ENCODE measurements at places on chromosomes 1 and 21.
A peak's percentile ranks its signal among the peaks of the same experiment; 100 is the strongest.

- DNase-seq = no peak
These were observed 89.4 kb downstream of the ABCA4 start for GRCh38 chr1:94031591-94031990.

GRCh38 chr1:200015811-200016210 is 11.7 kb upstream of the NR5A2 start:
- no peak for DNase-seq

GRCh38 chr1:172498857-172499256 is 34.1 kb upstream of the SUCO start:
- DNase-seq = no peak

DNA sequence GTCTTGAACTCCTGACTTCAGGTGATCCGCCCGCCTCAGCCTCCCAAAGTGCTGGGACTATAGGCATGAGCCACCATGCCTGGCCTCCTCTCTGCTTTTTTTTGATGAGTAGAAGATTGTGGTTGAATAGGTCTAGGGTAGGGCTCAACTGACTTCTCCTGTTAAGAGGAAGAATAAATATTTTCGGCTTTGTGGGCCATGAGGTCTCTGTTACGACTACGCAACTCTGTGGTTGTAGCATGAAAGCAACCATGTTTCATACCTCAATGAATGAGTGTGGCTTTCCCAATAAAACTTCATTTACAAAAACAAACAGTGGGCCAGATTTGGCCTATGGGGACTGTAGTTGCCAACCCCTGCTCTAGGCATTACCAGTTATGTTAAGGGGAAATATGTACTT is 67.8 kb downstream of the NID1 start:
- no peak for DNase-seq

DNA sequence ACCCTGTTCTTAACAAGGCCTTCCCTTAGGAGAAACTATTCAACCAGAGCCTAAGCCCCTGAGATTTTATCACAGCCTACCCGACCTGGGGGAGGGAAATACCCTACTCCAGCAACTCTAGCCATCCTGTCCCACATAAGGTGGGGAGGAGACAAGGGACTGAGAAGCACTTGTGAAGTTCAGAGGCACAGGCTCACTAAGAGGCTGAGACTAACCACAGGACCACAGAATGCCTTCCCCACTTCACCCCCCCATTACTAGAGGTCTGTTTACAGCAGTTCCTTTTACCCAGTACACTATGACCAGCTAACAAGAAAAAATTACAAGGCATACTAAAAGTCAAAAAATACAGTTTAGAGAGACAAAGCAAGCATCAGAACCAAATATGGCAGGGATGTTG is 86.8 kb downstream of the TEX35 start:
- no peak for DNase-seq

DNA sequence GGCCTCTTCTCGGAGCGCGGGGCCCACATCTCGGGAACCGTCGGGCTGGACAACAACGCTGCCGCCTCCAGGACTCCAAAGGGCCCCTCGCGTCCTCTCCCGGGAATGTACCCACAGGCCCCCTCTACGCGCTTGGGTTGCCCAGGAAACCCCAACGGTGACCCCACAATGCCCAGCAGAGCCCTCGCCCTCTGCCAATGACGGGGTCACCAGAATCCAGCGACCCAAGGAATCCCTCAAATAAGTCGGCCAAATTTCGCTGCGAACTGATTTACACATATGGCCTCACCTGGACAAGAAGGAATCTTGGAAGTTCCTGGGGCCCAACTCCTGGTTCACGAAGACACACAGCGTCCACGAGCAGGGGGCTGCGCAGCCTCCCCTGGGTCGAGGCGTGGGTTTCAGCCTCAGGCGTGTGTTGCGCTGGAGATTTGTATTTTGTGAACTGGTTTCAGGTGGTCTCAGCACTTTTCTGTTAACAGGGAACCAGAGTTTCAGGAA is 78.1 kb downstream of the DESI2 start:
- DNase-seq = peak; percentile 33

GRCh38 chr1:65881067-65881594 is 88.4 kb downstream of the PDE4B start:
- no peak for DNase-seq

DNA sequence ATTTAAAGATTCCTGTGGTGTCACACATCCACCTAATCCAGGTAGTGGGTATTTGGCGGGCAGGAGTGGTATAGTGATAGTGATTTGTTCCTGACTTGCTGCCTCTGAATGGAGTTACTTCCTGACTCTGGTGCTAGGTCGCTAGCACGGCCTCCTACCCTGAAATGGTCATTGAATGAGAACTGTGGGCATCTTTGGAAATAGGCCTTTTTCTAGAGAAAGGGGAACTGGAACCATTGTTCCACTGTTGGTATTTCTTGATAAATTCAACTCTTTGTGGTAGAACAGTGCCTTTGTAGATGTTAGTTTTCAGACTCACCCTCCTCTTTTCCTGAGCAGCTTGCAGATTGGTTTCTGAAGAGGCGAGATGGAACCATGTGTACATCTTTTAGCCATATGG is 1.5 kb downstream of the QSOX1 start:
- no peak for DNase-seq

DNA sequence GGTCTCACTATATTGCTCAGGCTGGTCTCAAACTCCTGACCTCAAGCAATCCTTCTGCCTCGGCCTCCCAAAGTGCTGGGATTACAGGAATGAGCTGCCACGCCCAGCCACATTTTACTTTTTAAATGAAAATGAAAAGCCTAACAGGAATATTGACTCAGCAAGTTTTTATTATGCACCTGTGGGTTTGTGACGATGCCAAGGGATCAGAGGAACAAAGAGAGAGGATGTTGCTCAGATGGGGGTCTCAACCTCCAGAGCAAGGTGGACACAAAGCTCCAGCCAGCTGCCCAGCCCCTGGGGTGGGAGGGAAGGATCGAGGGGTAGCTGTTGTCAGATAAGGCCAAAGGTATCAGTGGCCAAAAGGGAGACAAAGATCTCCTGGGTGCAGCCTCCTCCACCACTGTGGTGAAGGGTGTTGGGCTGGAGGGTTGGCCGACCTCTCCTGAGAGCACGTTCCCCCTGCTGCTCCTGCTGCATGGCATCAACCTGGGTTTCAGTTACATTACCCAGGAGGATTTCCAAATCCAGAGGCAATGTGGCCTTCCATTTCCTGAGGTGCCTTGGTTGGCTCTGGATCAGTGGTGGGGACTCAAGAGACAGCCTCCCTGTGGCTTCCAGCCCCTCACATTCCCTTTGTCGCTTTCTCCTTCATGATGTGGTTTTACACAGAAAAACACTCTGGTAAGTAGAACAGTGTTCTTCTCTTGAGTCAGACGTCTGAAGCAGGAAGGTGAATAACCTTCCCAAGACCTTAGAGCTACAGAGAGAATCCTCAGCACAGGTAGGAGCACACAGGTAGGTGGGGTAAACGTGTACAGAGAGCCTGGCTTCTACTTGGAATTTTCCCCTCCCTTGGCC is 34.2 kb downstream of the ZNF496 start:
- DNase-seq = no peak

DNA sequence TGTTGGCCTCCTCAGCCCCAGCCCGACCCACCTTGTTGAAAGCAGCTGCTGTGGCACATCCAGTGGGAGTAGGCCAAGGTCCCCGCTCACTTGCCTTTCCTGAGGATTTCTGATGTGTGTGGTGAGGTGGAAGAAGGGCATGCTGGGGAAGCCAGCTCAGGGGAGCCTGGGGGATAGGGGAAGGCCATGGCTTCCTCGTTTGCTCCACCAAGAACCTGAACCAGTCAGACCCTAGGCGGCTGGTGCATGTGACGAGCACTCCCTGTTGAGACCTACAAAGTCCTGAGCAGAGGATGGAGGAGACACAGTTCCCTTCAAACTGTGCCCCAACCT is 38.0 kb upstream of the SLC30A1 start:
- no peak for DNase-seq

GRCh38 chr1:200306944-200307754 is 102.7 kb downstream of the ZNF281 start:
- no peak for DNase-seq

- no peak for DNase-seq
These were observed 583.2 kb upstream of the B3GALT2 start for GRCh38 chr1:193769651-193770050.

DNA sequence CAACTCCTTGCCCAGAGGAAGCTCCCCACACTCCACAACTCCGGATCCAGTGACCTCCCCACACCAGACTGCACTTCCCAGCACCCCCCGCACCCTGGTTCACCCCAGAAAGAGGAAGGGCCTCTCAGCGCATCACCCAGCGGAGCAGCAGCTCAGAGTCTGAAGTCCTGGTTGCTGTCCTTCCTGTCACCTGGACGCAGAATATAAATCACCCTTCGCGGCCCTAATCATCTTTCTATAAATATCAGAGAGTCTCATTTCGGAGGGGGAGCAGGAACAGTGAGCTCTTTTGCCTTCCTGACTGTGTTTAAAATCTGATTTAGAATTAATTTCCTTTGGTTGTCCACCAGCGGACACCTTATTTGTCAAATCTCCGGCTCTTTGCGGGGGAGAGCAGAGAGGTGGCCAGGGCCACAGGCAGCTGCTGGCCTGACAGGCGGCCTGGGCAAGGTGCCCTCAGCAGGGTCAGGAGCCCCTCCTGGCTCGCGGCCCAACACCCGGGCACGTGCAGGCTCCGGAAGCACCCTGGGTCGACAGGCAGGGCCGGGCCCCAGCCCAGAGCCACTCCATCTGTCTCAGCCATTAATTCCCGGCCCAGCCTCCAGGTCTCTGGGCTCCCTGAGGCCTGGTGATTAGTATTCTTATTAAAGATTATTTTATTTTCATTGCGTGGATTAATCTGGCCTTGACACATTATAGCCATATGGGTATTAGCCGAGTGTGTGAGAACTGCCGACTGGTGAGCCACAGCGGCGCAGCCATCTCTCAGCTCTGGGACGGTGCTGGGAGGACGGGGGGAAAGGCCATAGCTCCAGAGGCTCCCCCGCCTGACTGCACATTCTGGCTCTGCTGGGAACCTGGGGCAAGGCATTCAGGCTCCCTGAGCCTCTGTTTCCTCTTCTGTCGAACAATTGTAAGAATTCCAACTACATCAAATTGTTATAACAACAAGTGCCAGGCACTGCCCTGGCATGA is 19.7 kb downstream of the EPHA8 start:
- DNase-seq = peak; percentile 24

DNA sequence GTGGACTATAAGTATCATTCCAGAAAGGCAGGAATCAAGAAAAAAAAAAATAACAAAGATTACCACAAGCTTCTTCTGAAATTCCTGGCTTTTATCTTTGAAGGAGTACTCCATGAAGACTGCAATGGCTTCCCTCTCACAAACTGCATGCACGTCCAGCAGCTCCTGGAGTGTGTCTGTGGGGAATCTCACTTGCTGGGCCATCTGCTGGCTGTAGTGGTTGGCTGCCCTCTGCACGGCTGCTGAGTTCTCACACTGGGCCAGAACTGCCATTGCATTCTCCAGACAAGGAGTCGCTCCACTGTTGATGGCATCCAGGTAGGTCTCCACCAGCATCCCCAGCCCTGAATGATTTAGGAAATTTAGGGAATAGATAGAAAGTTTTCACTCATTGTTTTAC is 23.3 kb upstream of the GBP2 start:
- peak; percentile 48 for DNase-seq

- no peak for DNase-seq
These were observed 109.1 kb downstream of the GRIK3 start for GRCh38 chr1:36925251-36925650.

GRCh38 chr1:235919127-235919832 is 52.6 kb upstream of the LYST start:
- DNase-seq = no peak

- DNase-seq = no peak
These were observed 119.3 kb upstream of the ZBTB40 start for GRCh38 chr1:22332424-22332717.

DNA sequence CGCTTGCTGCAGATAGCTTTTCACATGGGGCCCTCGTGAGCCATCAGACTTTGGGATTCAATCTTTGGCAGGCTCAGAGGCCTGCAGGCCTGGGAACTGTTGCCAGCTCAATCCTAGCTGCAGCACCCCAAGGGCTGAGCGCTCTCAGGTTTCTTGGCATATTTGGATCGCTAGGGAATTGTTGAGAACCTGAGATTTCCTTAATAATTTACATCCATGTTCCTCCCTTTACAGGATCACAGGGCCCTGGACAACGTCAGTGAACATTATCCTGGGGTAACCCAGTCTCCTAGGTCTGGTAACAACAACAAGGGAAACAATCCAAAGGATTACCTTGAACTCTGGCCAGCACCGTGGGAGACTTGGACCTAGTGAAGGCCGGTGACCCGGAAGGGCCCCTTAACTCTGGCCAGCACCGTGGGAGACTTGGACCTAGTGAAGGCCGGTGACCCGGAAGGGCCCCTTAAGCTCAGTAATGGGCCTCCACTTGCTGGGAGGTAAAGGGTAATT is 49.3 kb upstream of the NEK2 start:
- DNase-seq = peak; percentile 81

DNA sequence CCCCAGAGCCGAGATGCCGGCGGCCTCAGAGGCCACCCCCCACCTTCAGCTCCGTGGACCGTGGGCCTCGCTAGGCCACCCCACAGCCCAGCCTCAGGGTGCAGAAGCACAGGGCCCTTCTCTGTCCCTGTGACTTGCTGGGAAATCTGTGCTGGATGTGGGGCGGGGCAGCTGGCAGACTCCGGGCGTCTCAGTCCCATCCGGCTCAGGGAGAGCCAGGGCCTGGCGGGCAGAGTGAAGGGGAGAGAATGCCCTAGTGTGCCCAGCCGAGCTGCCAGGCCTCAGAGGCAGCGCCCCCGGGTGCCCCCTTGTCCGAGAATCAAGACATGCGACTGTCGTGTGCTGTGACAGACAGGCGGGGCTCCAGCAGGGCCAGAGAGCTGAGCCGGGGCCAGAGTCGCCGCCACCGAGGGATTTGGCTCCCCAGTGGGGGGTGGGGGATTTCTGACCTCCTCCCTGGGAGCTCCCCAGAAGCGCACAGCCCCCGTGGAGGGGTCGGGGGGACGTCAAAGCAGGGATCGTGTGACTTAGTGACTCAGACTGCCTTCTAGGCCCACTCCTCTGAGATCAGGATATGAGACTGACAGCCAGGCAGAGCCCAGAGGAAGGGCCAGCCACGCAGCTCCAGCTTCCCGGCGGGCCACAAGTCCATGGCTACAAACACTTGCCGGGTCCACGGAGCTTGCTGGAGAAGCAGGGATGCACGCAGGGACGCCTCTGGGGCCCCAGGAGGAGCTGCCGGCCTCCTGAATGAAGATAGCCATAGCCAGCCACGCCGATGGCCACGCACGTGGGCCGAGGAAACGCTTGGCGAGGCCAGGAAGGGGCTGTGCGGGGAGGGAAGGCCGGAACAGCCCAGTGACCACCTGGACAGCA is 11.9 kb downstream of the COL6A1 start:
- DNase-seq = peak; percentile 13

Data from testis (tissue), 5 donors.